ENCODE measurements at places on chromosomes 3 and 15.

DNA sequence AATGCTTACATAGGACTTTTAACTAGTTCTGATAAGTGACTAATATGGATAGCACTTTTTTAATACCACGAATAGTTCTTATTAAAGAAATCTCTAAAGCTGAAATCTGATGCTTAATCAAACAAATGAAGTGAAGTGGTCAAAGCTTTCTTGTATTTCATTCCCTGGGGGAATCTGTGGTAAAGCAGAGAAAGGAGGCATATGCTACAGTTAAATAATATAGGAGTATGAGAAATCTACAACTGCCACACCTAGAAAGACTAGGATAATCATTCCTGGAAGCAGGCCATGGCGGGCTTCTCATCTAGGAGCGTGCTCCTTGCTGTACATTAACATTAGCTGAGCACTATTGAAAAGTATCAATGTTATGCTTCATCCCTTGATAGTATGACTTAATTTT is 835.7 kb downstream of the OTOL1 start:
- no peak for DNase-seq

DNA sequence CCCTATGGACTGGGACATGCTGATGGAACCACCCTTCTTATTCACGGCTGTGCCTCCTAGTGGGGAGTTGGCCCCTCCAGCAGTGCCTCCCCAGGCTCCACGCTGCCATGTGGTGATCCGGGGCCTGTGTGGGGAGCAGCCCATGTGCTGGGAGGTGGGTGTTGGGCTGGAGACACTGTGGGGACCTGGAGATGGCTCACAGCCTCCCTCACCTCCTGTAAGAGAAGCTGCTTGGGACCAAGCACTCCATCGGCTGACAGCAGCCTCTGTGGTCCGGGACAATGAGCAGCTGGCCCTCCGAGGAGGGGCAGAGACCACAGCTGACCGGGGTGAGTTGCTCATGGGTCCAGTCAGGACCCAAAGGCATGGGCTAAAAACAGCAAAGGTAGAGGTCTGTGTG is 9.1 kb downstream of the ALG3 start:
- no peak for DNase-seq

DNA sequence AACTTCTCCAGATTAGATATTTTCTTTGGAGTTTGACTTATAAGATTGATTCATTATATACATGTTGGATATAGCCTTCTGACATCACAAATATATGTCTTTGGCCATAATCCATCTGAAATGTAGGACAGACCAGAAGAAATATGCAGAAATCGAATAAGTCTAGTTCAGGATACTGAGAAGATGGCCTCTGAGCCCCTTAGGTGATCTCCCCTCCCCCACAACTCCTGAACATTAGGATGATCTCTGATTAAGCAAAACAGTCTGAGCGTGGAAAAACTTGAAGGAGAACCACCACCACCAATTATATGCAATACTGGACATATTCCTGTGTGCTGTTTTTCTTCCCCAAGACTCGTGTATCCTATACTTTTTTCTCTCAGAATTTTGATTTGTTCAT is 3.2 kb downstream of the SETD5 start:
- DNase-seq = no peak

- no peak for DNase-seq
Measured at GRCh38 chr3:177306252-177306651, 109.0 kb upstream of the TBL1XR1 start.

GRCh38 chr3:32078085-32078634 is 28.3 kb upstream of the GPD1L start:
- no peak for DNase-seq

- no peak for DNase-seq
Measured at GRCh38 chr3:18217507-18218174, 207.5 kb downstream of the SATB1 start.

- DNase-seq = no peak
Measured at GRCh38 chr15:70538278-70538677, 225.1 kb downstream of the UACA start.

- peak; percentile 78 for DNase-seq
Measured at GRCh38 chr3:45210308-45211041, 15.6 kb downstream of the TMEM158 start.

GRCh38 chr3:134655706-134656105 is 4.9 kb upstream of the KY start:
- DNase-seq = no peak

GRCh38 chr3:66413151-66413751 is 87.6 kb downstream of the LRIG1 start:
- DNase-seq = no peak

GRCh38 chr3:193701953-193702635 is 109.1 kb downstream of the OPA1 start:
- peak; percentile 40 for DNase-seq

GRCh38 chr15:44340410-44340809 is 51.9 kb downstream of the GOLM2 start:
- DNase-seq = no peak

DNA sequence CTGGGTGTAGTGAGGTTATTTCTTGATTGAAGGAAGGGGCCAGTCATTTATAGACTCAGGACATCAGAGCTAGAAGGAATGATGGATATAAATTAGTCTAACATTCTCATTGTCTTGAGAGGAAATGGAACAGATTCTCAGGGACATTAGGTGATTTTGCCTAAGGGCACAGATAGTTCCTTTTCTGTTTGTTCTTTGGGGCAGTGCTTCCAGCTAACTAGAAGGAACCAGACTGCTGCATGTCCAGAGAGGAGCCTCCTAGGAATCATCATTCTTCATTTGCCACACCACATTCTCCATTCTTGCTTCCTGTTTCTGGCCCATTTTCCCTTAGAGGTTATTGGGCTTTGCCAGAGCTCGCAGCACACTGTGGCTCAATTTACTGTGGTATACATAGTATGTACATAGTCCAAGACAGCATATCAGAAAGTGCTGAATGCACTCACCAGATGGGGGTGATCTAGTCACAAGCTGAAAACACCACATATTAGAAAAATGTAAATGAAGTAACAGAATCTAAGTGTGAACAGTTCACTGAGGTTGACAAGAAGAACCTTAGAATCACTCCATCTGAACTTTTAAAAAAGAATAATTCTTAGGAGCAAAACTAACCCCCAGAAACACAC is 62.7 kb upstream of the MYZAP start:
- no peak for DNase-seq

GRCh38 chr3:23452408-23452807 is 249.3 kb downstream of the UBE2E2 start:
- DNase-seq = no peak

DNA sequence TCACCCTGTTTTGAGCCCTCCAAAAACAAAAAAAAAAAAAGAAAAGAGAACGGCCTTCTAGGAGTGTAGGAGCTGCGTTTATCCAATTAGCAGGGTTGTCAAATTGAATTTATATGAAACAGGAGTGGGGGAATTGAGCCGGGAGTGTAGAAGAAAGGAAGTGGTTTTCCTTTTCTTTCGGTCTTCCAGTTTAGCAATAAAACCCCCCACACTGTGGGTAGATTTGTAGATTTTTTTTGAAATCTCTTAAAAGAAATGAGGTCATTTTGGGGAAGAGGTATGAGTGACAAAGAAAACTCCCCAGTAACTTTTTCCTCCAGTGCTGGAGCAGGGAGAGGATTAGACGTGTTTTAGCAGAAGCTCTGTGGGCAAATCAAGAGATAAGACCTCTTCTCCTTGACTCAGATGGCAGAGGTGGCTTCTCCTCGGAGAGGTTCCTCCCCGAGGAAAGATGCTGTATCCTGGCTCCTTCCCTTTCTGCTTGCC is 30.8 kb downstream of the BOC start:
- peak; percentile 62 for DNase-seq

GRCh38 chr3:156725682-156726081 is 51.3 kb downstream of the TIPARP start:
- DNase-seq = no peak

DNA sequence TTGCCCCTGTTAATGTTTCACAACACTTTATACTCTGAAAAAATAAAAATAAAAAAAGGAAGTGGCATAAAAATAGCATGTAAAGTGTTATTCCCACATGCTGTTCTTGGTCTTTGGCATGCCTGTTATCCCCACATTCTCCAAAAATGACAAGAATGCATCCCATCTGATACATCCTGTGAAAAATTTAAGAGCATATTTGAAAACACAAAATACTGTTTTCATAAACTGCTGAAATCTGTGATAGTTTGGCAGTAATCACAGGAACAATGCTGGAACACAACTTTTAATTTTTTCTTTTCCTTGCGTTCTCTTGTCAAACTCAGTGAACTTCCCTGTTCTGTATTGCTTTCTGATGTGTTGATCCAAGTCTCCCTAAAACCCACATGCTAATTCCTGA is 288.8 kb downstream of the ROBO2 start:
- DNase-seq = no peak

DNA sequence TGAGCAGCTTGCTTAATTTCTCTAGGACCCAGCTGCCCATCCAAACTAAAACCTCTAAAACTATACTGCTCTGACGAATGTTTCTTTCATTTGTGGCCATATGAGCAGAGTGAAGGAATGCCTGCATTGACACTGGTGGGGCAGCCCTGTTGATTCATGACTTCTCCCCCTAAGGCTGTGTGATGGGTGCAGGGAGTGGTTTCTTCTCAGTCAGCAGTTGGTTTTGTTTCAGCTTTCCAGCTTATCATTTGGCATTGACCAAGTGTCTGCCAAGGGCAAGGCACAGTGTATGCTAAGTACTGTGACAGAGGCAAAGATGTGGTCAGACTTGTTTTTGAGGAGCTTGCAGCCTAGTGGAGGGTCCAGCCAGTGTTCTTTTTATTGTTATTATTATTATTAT is 4.7 kb downstream of the ABHD6 start:
- DNase-seq = no peak

- DNase-seq = no peak
Measured at GRCh38 chr3:128965280-128965679, 28.6 kb downstream of the CFAP92 start.

DNA sequence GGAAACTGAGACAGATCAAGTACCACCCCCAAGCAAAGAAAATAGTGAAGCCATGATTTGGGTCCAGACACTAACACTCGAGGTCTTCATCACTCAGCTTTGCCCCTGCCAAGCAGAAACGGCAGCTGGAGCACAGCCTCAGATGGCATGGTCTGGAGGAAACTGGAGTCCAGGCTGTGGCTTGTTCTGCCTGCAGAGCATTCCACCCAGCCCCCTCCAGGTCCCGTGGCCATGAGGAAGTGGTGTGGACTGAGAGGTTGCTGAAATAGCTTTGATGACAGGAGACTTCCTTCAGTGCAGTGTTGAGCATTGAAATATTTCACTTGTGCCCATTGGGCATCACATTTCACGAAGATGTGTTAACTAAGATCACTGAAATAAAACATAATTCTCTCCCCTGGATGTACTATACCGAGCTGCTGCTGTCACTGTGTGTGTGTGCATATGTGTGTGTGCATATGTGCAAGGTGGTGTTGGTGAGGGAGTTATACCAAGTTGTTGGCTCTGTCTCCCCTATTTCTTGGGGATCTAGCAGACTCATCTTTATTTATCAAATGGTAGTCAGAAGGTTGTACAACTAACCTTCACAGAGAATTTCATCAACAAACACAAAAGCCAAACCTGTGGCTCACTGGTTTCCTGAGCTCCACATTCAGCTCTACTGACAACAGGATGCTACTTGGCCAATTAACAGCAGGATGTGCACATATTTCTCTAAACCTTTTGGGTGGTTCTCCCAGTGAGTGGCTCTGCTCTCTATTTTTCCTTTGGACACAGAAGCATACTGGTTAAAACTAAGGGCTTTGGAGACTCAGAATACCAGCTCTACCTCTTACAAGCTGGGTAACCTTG is 660.1 kb upstream of the CFAP20DC start:
- peak; percentile 54 for DNase-seq

GRCh38 chr3:198046120-198046857 is 86.3 kb downstream of the LMLN start:
- no peak for DNase-seq

DNA sequence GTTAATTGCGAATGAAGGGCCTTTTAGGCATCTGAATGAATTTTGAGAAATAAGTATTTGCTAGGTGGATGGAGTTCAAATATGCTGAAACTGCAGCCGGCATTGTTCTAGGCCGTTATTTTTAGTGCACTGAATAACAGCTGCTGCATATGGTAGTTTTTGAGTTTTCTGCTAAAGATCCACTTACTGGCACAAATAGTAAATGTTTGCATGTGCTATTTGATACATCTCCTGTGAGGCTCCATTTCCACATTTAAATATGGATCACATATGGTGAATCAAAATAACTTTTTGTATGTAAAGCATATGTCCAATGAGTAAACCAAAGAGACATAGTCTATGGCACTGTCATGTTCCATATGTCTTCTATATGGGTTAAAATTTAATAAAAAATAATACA is 56.7 kb upstream of the CNTN4 start:
- no peak for DNase-seq

- DNase-seq = no peak
Measured at GRCh38 chr3:169813278-169813677, 574 bp upstream of the LRRC34 start.

- DNase-seq = peak; percentile 60
Measured at GRCh38 chr3:12963922-12964701, 109.1 kb downstream of the IQSEC1 start.

DNA sequence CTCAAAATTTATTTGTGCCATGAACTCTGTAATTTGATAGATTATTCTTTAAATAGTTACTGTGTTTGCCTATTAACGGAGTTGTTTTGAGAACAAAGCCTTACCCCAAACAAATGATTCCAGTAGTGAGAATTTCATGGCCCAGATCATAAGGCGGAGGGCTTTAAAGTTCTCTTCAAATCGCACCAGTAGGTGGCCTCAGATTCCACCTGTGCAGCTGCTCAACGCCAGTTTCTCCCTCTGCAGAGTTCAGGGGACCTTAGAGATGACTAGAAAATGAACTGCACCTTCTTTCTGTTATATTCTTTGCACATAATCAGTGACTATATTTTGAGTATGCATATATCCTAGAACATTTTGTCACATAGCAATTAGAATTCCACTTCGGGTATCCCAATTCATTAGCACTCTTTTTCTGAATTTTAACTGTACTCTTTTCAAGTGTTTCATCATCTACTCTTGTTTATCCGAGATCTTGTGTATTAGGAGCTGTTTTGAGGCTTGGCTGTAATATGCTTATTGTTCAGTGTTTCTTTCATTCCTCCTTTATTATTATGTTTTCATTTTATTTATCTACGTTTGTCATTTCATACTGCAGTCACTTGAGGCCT is 232.6 kb upstream of the CHRM5 start:
- no peak for DNase-seq

GRCh38 chr15:85361323-85361722 is 19.1 kb upstream of the AKAP13 start:
- DNase-seq = peak; percentile 14
